Peyer's patch (tissue), 4 donors: ENCODE measurements at places on chromosomes 1 and 21. TPM values are rescaled to one million over a fixed set of nuclear protein-coding genes. Genes with fewer than 3 reads are reported as not detected.

DNA sequence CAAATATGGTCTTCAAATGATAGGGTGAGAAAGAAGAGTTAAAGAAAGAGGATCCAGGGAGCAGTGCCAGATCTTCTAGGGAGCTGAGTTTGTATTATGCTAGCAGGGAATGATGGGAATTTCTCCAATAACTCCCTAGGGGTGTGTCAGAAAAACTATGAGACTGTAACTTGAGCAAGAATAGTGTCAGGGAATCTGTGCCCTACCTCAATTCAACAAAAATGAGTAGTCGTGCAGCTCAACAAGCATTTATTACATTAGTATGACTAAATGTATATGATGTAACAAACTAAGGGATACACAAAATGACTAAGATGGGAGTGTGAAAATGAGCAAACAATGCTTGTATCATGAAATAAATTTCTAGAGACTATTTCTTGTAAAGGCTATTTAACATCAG is 24.2 kb downstream of the SPAG17 start:
- DNase-seq, result no peak

- no peak for DNase-seq
These were observed 13.9 kb downstream of the CAMK2N1 start for GRCh38 chr1:20472121-20472520.

GRCh38 chr21:17197996-17198395 is 314.8 kb upstream of the CXADR start:
- no peak for DNase-seq

- DNase-seq, result no peak
These were observed 26.8 kb upstream of the EPHA8 start for GRCh38 chr1:22536506-22536905.

- no peak for DNase-seq
These were observed 9.9 kb downstream of the TP73 start for GRCh38 chr1:3662080-3662671.

- no peak for DNase-seq
These were observed 23.4 kb downstream of the CSF1 start for GRCh38 chr1:109933856-109934711.

GRCh38 chr1:30232288-30232899 is 491.0 kb downstream of the MATN1 start:
- DNase-seq, result no peak

DNA sequence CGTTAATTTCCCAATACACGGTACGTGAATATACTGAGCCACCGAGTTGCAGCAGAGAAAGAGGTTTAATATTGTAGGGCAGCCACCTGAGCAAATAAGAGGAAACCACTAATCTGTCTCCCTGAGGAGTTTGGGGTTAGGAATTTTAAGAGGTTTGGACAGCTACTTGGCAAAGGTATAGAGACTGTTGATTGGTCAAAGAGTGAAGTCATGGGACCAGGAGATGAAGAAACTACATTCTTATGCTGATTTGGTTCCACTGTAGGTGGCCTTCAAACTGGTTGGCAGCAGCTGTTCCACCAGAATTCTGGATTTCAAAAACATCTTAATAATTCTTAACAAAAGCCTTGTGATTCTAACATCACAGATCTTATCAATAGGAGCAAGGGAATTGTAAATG is 485.4 kb upstream of the PRMT6 start:
- no peak for DNase-seq

DNA sequence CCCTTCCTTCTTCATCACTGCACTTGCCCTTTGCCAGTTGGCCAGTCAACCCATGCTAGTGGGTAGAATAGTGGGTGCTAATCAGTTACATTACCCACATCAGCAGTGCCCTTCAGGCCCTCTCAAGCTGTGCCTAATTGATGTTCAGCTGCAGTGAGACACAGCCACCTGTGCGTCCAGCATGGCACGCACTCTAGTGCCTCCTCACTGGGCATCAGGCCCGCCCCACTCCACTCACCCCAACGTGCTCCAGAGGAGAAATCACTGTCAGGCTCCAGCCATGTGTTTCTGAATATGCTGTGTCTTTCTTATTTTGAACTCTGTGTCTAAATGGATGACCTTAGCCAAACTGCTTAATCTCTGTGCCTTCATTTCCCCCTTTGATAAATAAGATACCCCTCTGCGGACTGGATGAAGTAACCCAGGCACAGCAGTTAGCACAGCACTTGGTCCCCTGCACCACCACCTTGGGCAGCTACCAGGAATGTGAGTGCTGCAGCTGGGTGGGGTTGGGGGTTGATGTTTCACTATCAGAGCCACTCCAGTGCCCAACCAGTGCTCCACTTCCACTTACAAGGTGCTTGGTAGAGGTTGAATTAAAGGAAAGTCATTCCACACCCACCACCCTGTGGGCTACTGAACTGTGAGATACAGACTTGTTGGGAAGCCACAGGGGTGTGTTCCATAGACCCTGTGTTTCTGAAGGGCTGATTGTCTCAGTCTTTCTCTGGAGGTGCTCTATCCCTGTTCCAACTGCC is 8.9 kb upstream of the ADORA3 start:
- DNase-seq, result no peak

DNA sequence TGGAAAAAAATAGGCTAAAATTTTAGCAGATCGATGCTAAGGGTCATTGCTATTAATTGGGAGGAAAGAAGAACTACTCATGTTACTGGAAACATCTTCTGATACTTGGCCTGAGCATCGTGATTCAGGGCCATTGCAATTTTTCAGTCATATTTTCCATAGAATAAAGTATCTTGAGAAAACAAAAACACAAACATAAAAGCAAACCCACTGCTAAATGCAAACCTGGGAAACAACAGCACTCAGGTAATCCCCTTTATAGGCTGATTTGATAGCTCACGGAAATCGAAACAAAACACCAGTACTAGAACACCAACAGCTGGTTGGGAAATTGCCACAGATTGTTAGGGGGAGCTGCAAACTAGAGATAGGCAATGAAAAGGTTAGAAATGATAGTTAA is 172.9 kb upstream of the ESRRG start:
- DNase-seq, result no peak

CHIA gene
- total RNA-seq, result not detected

TTC22 gene
- 15.7 TPM for total RNA-seq

IQGAP3 gene
- total RNA-seq, result 45.4 TPM

CYP4A11 gene
- total RNA-seq, result 9.1 TPM

BACE2 gene
- total RNA-seq, result 43.3 TPM

BEND5 gene
- total RNA-seq, result 0.95 TPM
